ENCODE measurements at places on chromosomes 2 and 18. TPM values are rescaled to one million over a fixed set of nuclear protein-coding genes. Genes with fewer than 3 reads are reported as not detected.

Gene FANCL
- 20.5 TPM for polyA plus RNA-seq

Gene STPG4
- polyA plus RNA-seq: not detected

- DNase-seq: peak; percentile 68
- no peak overlapping the region for H3K27ac ChIP-seq
- H3K4me1 ChIP-seq: peaks cover 16% of the 10 kb centered on the region
Observed at GRCh38 chr2:241064008-241064801, 37.9 kb downstream of the MTERF4 start.

DNA sequence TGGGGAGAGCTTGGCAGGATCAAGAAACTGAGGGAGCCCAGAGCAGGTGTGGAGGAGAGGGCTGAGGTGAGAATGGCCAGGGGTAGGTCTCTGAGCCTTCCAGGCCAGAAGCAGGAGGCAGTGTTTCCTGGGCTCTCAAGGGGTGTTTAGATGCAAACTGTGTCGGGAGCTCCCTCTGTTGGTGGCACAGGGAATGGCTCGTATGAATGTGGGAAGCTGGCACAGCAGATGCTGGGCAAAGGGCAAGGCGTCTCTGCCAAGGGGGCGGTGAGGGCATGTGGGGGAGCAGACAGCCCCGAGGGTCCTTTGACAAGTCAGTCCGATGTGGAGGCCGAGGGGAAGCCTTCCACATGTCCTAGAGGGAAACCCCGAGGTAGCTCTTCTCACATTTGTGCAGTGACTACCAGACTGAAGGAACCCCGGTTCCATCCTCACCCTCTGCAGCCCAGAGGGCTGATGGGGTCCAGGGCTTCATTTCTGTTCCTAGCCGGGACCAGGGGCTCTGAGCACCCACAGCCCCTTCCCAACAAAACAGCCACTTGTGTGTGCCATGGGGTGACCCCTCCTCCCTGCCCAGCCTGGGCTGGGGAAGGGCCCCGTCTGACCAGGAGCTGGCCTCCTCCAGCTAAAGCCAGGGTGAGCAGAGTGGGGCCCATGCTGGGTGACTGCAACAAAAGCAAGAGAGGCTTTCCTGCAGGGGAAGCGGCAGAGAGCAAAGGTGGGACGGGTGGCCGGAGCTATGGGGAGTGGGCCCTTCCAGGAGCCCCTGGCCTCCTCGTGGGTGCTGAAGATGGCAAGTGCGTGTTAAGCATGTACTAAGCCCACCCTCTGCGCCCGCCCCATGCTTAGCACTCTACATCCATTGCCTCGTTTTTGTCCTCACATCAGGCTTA lies 103.4 kb downstream of the SEPTIN10 start:
- H3K36me3 ChIP-seq: no peaks in the 10 kb centered on the region
- DNase-seq: peak; percentile 92
- H3K27ac ChIP-seq: no peak overlapping the region
- no peak overlapping the region for H3K4me3 ChIP-seq
- peaks cover 18% of the 10 kb centered on the region for H3K4me1 ChIP-seq
- H3K27me3 ChIP-seq: no peaks in the 10 kb centered on the region

DNA sequence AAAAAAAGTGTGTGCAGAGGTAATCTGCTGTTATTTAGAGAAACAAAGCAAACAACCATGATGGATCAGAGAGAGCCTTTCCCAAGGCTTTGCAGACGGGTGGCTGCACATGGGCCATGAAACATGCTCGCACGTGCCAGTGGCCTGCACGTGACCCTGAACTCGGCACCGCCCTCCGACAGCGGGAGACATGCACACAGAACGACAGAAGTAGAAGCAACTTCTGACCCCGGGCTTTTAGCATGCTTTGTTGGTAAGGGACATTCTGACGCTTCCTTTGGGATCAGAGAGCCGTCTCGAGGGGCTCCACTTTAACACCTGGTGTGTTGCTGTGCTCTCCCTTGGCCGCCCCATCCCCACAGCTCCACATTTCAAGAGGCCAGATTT lies 112.5 kb downstream of the KCNF1 start:
- H3K27me3 ChIP-seq: no peaks in the 10 kb centered on the region
- peaks cover 7% of the 10 kb centered on the region for H3K4me1 ChIP-seq
- no peak overlapping the region for H3K27ac ChIP-seq
- H3K36me3 ChIP-seq: no peaks in the 10 kb centered on the region
- DNase-seq: peak; percentile 39

DNA sequence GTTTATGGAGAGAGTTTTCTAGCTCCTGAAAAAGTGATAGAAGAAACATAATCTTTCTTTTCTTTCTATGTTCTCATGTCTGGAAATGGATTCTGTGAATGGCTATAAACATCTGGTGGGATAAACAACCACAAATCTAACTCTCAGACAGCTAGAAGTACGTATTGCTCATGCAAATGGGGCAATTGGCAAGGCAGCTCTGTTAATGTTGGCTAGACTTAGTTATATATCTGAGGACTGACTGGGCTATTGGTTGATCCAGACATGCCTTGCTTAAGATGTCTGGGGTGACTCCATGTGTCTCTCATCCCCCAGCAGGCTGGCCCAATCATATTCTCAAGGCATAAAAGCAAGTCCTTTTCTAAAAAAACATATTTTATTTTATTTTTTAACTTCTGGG lies 939.2 kb upstream of the NRXN1 start:
- H3K4me3 ChIP-seq: no peak overlapping the region
- no peak overlapping the region for H3K27ac ChIP-seq
- no peaks in the 10 kb centered on the region for H3K4me1 ChIP-seq
- no peak for DNase-seq

GRCh38 chr2:2524348-2524941 lies 193.4 kb upstream of the MYT1L start:
- peaks cover 6% of the 10 kb centered on the region for H3K27me3 ChIP-seq
- no peak overlapping the region for H3K27ac ChIP-seq
- no peaks in the 10 kb centered on the region for H3K36me3 ChIP-seq
- no peak overlapping the region for H3K4me3 ChIP-seq
- no peaks in the 10 kb centered on the region for H3K4me1 ChIP-seq
